ENCODE measurements at places on chromosomes 4 and X.

DNA sequence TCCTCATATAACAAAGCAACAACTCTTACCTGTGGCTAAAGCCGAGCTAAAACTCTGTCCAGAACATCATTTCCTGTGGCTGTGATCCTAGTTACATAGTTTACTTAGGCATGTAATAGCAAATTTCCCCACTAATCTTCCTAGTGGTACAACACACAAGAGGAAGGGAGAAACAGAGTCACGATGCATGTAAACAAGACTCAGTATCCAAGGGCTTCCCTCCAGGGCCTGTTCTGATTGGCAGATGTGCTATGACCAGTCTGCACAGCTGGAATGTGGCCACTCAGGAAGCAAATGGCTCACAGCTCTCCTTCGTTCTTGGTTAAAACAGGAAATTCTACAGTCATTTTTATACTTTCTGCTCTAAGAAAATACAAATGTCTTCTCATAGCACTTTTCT is 49.2 kb upstream of the PRSS48 start:
- no peak for DNase-seq

DNA sequence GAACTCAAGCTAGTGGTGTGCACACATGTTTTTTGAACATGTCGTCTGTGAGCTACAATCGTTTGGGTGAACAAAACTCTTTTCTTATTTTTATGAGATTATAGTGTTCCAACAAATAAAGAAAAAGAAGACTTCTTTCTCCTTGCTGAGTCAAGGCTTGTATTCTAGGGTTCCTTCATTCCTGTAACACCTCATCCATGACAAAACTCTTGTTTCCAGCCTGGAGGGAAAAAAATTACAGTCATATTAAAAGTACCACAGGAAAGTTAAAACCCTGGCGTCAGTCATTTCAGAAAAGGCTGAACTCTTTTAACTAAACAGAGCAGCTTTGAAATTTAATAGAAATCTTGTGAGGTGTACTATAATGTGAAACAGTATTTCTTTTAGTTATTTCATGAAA is 79.2 kb upstream of the BOD1L1 start:
- DNase-seq: no peak

DNA sequence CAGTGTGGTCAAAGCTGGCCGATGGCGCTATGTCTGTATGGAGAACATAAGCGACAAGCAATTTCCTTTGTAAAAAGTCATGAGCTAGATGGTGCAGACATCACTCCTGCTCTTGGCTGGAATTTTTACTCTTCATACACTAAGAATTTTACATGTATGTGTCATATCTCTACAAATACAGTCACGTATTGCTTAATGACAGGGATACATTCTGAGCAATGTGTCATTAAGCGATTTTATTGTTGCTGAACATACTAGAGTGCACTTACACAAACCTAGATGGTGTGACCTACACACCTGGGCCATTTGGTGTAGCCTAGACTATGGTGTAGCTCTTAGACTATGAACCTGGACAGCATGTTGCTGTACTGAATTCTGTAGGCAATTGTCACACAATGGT is 185.4 kb downstream of the SOWAHB start:
- DNase-seq: no peak

- DNase-seq: no peak
Observed at GRCh38 chr4:80585542-80585941, 250.0 kb downstream of the CFAP299 start.

- DNase-seq: no peak
Observed at GRCh38 chr4:86294883-86295282, 65.0 kb downstream of the MAPK10 start.

- no peak for DNase-seq
Observed at GRCh38 chr4:120139392-120139791, 72.7 kb upstream of the MAD2L1 start.

DNA sequence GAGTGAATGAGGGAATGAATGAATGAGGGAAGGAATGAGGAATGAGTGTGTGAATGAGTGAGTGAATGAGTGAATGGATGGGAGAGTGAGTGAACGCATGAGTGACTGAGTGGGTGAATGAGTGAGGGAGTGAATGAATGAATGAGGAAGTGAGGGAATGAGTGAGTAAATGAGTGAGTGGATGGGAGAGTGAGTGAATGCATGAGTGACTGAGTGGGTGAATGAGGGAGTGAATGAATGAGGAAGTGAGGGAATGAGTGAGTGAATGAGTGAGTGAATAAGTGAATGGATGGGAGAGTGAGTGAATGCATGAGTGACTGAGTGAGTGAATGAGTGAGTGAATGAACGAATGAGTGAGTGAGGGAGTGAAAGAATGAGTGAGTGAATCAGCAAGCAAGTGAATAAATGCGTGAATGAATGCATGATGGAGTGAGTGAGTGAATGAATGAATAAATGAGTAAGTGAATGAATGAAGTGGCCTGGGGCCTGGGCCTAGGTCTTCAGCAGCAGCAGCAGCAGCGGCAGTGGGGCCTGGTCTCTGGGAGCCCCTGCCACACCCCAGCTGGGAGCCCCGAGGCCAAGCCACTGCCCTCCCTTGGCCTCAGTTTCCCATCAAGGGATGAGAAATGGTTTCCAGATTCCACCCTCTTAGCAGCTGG is 16.2 kb upstream of the PSAPL1 start:
- no peak for DNase-seq

GRCh38 chr4:74715706-74716435 is 78.5 kb downstream of the BTC start:
- DNase-seq: no peak

- no peak for DNase-seq
Observed at GRCh38 chr4:180028682-180029081, 2214.5 kb upstream of the TENM3 start.

Measured in stimulated activated CD4-positive, alpha-beta T cell treated with anti-CD3 and anti-CD28 coated beads, Interleukin-4, amount 100 ng/mL, for 4 hours (primary cell).